Heart right ventricle (tissue), 16 donors: ENCODE measurements at places on chromosomes 7 and 10. TPM values are rescaled to one million over a fixed set of nuclear protein-coding genes. Genes with fewer than 3 reads are reported as not detected.

The CTAGE4 gene
- total RNA-seq: not detected

The UCMA gene
- total RNA-seq: not detected

DNA sequence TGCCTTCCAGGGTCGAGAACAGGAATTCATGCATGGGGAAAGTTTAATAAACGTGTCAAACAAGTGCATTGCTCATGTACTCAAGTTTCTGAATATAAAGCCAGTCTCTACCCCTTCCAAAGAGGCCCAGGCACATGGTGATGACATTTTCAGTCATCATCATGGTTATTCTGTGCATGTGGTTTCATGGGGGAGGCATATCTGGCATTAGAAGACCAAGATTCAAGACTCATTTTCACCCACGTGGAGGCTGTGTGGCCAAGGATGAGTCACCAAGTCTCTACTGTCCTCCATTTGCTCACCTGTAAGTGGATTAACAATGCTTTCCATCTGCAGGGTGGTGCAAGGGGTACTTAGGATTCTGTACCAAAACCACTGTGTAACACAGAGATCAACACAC lies 34.0 kb upstream of the CNPY1 start:
- DNase-seq: no peak

The SYT15B gene
- 1.4 TPM for total RNA-seq

DNA sequence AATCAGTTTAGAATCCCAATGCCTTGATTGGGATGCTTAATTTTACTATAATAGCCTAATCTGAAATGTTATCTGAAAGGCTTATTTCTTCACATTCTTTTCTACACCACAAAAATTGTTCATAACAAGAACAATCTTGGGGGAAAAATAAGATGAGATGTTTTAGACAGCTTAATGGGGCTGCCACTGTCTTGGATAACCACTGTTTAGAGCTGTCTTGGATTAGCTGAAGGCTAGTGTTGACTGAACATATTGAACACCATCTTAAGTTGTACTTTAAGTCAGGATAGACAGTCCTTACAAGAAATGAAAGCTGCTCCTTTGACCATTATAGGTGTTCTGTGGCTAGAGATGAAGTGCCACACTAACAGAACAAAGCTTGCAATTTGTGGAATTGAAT lies 501.3 kb downstream of the GFRA1 start:
- DNase-seq: no peak

- peak; percentile 55 for DNase-seq
These were observed 717 bp downstream of the ADCY1 start for GRCh38 chr7:45574669-45575500.

GRCh38 chr10:3445648-3446047 lies 273.1 kb upstream of the PITRM1 start:
- no peak for DNase-seq

The APBB1IP gene
- total RNA-seq: 11.9 TPM

The AKR1C4 gene
- not detected for total RNA-seq

DNA sequence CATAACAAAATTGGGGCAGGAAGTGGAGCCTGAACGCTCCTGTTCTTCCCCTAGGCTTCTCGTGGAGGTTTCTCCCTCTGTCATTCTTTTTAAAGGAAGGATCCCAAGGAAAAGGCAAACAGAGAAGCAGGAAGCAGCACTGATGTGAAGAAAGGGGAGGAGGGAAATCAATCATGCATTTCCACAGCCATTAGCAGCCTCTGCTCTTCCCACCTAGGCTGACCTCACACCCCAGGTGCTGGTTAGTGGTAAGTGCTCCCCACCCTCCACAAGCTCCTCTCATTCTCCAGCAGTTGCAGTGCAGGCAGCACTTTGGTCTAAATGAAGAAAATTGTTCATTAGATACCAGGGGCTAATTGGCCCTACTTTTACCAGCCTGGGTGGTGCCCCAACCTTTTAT lies 2.6 kb downstream of the CRHR2 start:
- no peak for DNase-seq

The RSPH10B gene
- not detected for total RNA-seq

DNA sequence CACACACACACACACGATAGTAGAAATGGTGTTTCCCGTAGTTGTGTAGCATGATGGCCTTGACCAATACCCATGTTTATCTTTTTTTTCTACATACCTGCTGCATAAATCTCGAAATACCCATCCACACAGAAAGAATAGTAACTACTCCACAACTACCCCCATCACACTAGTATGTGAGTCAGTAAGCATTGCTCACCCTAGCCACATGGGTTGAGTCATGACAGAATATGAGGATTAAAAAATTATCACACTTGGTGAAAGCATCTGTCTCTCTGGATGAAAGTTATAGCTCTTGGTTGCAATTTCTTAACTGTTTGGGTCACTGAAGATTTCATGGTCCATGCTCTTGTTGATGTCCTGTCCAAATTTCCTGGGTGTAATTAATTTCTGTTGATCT lies 103.4 kb upstream of the MDFIC start:
- no peak for DNase-seq

- DNase-seq: no peak
These were observed 84.9 kb downstream of the ZNF365 start for GRCh38 chr10:62459072-62459471.

DNA sequence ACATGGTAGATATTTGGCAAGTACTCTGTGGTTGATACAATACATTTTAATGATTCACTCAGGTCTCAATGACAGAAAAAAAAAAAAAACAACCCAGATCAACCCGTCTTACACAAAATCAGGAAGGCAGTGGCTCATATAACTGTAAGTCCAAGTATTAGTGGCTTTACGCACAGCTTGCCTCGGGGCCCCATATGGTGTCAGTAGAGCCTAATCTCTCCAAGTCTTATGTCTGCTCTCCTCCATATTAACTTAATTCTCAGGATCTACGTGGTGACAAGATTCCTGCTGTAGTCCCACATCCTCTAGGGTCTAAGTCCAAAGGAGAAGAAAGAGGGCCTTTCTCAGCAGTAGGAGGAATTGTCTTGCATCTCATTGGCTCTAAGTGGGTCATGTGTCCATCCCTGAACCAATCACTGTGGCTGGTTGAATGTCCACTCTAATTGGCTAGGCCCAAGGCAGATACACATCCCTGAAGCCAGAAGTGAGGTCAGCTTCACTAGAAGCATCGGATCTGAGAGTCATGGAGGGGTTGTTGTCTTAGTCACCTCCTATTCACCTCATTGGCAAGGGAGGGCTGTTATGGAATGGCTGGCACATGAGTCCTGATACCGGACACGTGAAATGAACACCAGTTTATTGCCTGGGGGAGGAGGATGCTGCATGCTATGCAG lies 20.5 kb upstream of the PLPP4 start:
- DNase-seq: no peak

- no peak for DNase-seq
These were observed 6.5 kb downstream of the AGFG2 start for GRCh38 chr7:100545360-100546128.

DNA sequence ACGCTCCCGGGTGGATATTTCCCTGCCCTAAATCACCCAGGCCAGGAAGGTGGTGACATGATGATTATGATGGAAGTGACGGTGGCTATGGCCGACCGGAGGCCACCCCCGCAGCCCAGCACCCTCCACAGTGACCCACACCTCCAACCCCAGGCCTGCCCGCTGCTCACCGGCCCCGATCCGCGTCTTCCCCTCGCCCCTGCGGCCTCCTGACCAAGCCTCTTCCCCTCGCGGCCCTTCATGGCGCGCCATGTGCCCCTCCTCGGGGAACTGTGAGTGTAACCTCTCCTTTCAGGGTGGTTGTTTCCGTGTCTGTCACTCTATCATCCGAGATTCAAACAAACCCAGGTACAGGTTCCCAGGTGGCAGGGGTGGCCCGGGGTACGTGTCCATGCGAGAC lies 78.3 kb downstream of the UNCX start:
- DNase-seq: no peak

DNA sequence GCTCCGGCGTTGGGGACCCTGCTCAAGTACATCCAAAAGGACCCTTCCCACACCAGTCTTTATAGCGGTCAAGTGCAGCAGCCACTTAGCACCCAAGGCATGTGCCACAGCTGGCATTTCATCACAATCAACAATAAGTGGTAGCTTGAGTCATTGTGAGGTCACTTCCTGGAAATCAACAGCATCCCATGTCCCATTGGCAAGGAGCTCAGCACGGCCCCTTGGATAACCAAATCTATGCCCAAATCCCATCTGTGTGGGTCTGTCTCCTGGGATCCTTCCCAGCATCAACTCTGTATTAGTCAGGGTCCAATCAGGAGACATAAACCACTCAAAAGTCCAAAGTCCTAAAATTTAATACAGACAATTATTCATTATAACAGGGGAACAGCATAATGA lies 27.1 kb downstream of the MDH2 start:
- DNase-seq: no peak

The GPR37 gene
- total RNA-seq: not detected

DNA sequence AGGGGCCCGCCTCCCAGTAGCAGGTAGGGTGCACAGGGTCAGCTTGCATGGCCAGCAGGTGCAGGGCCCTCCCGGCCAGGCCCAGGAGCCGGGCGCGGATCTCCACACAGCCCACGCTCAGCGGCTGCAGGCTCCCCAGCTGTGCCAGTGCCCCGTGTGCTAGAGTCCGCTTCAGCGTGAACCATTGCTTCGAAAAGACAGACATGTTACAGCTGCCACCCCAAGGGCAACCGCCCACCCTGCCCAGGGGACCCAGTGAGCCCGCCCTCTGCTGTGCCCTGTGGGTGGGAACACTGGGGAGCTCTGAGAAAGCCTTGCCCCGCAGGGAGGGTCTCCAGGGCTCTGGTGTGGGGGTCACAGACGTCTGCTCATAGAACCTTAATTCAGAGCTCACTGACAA lies 64.3 kb upstream of the NKX6-2 start:
- no peak for DNase-seq

GRCh38 chr10:107800061-107800460 lies 635.6 kb upstream of the SORCS1 start:
- DNase-seq: no peak

DNA sequence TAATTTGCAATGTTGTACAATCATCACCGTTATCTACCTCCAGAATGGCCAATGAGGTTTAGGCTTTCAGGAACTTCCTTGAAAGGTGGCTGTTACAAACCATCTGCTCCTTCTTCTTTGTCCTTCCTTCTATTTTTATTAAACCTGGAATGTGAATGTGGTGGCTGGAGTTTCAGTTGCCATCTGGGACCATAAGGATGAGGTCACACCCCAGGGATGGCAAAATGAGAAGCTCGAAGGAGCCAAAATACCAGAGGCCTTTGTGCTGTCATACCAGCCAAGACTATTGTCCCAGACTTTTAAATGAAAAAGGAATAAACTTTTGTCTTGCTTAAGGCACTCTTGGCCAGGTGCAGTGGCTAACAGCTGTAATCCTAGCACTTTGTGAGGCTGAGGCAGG lies 30.9 kb upstream of the LMTK2 start:
- no peak for DNase-seq

The SORCS3 gene
- total RNA-seq: not detected

DNA sequence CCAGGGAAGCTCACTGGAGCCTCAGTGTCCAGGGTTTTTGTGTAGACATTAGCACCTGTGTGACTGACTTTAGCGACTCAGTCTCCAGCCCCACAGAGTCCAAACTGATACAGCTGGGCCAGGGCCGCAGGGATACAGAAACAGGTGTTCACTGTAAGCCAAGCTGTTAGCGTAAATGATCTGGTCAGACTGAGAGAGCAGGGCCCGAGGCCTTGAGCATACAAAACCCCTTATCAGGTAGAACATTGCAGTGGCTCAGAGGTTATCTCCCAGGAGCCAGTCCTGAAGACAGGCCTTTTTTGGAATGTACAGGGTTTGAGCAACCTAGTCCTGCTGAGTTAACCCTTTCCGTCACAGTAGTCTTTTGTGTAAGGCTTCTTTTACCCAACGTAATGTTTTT lies 25.0 kb downstream of the LHPP start:
- no peak for DNase-seq

The MAD1L1 gene
- total RNA-seq: 13.8 TPM

The GIMAP2 gene
- total RNA-seq: 17.5 TPM

The CLDN4 gene
- not detected for total RNA-seq

The DLG5 gene
- 6.6 TPM for total RNA-seq

DNA sequence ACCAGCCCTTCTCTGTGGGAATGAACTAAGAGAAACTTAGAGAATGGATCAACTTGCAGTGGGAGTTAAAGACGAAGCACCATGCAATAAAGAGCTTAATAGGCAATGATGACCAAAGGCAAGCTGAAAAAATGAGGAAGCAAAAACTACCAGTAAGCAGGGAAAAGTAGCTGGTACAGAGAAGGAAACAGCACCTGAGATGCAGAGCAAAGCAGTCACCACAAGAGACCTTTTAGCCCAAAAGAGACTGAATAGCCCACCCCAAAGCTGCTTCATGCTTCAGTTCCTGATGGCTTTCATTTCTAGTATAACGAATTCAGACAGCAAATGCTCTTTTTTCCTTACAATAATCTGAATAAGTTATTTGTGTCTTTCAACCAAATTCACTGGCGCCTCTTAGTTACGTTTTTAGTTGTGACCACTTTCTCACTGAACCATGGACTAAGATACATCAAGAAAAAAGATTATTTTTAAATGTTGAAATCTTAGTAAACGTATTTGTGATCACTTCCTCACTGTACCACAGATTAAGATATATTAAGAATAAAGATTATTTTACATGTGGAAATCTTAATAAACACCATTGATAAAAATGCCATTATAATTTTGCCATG lies 76.0 kb downstream of the USP6NL start:
- no peak for DNase-seq

DNA sequence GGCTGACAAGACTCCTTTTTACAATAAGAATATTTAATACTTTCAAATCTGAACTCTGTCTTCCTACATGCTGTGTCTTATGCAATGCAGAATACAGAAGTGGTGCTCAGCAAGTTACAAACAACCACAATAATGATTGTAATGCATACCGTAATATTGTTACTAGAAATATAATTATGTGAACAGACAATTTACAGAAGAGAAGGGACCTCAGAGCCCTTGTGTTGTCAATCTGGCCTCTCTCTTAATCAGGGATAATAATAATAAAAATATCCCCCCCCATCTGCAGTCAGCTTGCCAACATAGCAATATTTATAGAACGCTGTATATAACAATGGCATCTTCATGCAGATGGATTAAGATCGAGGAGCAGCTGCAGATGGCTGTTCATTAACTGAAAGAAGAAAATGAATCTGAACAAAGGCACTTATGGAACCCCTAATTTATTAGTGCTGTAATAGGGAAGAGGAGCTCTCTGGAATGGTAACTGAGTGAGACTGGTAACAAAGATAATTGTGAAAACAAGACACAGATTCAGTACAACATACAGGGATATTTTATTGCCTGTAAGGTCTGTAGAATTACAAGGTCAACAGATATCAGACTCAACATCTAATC lies 106.3 kb downstream of the TMEM26 start:
- no peak for DNase-seq

GRCh38 chr10:61634746-61635145 lies 28.0 kb upstream of the CABCOCO1 start:
- no peak for DNase-seq

- DNase-seq: no peak
These were observed 4.4 kb upstream of the HOXA11 start for GRCh38 chr7:27189295-27189996.

- no peak for DNase-seq
These were observed at the start of gene BHLHA15 for GRCh38 chr7:98211221-98211675. Gene BHLHA15, plus strand, starts transcription at chr7:98211439. Its CDS starts 871 bp downstream, at chr7:98212310.

The C10orf105 gene
- total RNA-seq: 0.07 TPM

GRCh38 chr7:37411444-37412034 lies 37.1 kb downstream of the ELMO1 start:
- no peak for DNase-seq
